RWPE2 (cell line): ENCODE measurements at places on chromosomes 5 and 9.
A peak's percentile ranks its signal among the peaks of the same experiment; 100 is the strongest.

GRCh38 chr9:134068744-134069479 is 1.1 kb upstream of the BRD3 start:
- no peak for DNase-seq

DNA sequence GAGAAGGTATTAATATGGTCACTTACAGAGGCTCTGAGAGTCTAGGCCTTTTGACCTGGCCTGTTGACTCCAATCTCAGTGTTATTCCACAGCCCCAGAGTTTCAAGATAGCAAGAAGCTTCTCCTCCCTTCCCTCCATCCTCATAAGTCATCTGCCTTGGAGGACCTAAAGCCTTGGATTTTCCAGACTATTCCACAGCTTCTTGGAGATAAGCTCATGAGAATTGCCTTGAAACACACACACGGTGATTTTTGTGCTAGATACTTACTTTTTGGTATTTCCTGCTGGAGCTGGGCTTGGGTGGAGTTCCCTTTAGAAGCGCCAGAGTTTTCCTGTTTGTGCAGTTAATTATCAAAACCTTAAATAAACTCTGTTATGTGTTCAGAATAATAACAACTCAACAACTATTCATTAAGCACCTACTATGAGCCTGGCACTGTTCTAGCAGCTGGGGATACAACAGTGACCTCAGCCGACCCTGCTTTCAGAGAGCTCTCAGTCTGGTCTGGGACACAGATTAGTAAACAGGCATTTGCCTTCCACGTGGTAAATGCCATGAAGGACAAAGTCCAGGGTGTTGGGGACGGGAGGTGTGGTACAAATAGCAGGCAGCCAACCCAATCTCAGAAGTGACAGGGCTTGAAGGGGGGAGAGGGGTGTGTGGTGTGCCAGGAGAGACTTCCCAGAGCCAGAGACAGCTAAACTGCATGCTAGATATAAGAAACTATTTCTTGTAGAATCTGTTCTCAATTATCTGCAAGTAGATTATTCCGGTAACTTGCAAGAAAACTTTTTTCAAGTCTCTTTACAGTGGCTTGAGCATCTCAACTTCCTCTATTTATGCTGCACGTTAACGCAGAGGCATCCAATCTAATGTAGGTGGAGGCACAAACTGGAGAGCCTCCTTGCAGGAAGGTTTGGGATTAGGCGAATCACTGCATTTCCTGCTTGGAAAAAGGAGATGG is 55.9 kb upstream of the KLF9 start:
- DNase-seq, result no peak

GRCh38 chr9:129252937-129253802 is 75.1 kb upstream of the IER5L start:
- DNase-seq, result peak; percentile 31

GRCh38 chr5:176739461-176740051 is 70.8 kb upstream of the UNC5A start:
- peak; percentile 62 for DNase-seq

DNA sequence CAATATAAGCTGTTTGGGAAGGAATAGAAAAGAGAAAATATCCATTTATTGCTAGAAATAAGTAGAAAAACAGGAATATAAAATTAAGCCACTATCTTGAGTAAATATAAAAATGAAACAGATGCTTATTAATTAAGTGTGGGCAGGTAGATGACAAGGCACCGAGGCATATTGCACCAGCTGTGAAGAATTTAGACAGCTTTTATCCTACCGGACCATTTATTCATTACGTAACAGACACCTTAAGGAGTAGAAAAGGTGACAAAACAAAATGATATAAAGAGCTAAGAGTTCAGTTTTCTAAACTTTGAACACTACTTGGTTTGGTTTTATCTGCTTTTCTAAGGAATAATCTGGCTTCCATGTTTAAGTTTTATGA is 404.1 kb downstream of the PTPRD start:
- DNase-seq, result no peak

DNA sequence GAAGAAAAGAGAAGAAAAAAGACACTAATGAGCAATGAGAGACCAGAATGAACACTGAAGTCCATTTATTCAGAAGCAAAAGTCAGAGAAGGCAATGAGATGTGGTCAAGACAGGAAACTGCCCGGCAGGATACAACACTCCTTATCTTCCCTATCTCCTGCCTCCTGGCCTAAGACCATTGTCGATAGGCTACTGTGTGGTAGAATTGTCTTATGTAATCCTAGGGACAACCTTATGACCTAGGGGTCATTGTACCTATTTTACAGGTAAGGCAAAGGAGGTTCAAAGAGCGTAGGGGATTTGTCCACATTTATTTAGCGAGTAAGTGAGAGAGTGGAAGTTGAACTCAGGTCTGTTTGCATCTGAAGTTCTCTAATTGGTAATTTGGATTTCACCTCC is 63.0 kb upstream of the PTPN3 start:
- no peak for DNase-seq

- no peak for DNase-seq
Measured at GRCh38 chr5:3852161-3852916, 256.7 kb downstream of the IRX1 start.

GRCh38 chr9:120413121-120414048 is 166.6 kb downstream of the CDK5RAP2 start:
- peak; percentile 49 for DNase-seq

- no peak for DNase-seq
Measured at GRCh38 chr5:169811680-169812079, 168.6 kb downstream of the INSYN2B start.

- DNase-seq, result no peak
Measured at GRCh38 chr9:117044241-117044640, 357.1 kb downstream of the TRIM32 start.

- DNase-seq, result no peak
Measured at GRCh38 chr5:55820488-55820887, 30.7 kb upstream of the IL31RA start.

GRCh38 chr5:150607105-150607504 is 33.4 kb upstream of the SYNPO start:
- no peak for DNase-seq

DNA sequence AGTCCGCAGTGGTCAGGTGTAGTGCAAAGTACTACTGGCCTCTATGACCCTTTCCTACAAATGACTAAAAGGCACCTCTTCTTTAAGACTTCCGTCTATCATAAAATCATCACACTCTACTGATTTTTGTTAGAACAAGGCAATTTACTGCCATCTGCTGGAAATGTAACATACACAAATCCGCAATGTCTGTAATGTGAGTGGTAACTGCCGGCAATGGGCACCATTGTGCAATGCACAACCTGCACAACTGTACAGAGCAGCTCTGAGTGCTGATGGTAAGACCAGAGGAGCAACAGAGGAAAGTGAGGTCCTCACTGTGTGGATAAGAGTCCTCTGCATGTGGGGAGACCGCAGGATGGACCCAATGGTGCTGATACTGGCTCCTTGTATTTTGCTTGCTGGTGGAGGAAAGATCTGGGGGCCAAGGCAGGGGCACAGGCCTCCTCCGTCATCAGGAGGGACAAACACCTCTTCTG is 103.7 kb downstream of the ATPSCKMT start:
- DNase-seq, result no peak

DNA sequence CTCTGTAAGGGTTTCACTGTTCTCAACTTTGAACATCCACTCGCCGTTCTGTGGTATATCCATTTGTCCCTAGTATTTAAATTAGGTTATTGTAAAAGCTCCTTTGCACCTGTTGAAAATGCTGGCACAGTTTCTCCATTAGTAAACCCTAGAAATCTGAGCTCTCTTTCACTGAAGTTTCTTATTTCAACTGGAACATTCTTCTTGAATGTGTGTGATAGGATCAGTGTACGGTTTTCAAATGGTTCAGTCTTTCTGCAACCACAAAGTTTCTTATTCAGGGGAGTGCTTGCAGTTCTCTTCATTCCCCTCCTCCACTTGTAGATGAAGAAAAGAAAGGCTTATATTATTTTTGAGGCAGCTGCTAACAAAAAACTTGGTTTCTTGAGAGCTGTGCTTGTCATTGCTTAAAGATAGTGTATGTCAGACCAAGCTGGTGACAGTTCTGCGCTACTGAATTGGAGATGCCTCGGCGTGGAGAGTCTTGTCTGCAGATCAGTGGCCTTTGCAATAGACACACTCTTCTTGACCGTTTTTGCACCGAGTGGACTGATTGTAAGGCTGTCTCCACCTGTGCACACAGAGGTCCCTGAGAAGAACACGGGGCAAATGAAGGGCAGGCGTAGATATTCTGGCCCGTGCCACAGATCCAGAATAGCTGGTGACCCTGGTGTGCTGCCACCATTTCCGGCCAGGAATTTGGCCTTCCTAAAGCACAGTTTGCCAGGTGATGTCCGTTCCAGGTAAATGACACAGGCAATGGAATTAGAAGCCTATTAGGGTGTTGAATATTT is 102.2 kb downstream of the TRIO start:
- no peak for DNase-seq

DNA sequence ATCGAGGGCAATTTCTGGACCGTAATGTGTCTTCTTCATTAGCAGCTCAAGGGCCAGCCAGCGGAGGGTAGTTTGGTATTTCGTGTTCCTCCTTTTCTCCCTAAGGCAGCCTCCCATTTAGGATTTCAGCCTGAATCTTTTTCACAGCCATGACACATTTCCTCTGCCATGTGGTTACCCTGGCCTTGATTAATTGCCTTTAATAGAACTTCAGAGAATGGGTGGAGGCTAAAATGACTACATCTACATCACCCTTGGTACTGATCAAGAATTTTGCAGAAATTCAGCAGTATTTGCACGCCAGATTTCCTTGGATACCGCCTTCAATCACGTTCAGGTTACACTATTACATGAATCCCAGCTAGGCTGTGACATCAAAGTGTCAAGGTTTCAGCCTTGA is 58.0 kb downstream of the ADAMTS16 start:
- no peak for DNase-seq

DNA sequence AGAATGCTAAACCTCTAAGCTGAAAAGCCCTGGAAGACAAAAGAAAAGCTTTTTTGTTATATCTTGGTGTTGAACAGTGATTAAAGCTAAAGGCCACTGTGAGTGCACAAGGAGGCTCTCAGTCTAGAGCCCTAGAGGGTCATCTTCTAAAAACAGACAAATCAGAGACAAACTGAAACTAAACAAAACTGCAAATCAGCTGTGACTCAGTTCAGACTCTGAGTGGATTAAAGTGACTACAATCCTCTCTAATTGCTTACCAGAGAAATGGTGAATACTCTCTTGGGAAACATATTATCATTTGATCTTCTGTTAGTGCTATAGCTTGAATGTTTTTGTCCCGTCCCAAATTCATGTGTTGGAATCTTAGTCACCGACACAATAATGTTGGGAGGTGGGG is 491.9 kb downstream of the CDH18 start:
- no peak for DNase-seq

DNA sequence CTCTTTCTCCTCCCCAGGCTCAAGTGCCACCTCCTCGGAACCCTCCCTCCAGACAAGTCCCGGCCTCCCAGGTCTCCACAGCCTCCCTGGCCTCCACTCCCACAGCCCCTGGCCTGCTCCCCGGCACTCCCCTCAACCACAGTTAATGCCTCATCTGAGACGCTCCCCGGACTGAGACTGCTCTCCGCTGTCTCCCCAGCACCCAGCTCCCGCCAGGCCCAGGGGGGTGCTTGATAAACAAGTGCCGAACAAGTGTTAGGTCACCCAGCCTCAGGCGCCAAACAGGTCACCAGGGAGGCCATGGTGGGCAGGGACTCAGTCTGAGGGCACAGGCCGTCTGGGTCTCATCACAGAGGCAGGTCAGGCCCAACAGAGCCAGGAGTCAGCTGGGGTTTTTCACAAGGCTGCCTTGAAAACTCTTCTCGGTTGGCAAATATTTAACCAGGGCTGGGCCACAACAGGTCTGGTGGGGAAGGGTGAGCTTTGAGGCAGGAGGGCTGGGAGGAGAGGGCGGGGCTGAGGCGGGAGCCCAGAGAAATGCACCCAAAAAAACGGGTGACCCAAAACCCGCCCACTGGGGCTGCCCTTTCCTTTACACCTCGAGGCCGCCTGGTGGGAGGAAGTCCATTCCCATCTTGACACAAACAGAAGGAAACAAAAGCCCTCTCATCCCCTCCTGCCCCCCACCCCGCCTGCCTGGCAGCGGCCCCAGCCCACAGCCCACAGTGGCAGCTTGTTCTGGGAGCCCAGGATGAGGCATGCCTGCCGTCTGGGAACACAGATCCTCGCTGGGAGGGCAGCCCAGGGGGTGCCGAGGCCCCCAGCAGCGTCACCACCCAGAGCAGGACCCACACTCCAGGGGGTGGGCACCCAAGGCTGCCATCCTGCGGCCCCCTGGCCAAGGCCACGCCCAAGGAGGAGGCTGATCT is 66.6 kb upstream of the STXBP1 start:
- DNase-seq, result peak; percentile 87

DNA sequence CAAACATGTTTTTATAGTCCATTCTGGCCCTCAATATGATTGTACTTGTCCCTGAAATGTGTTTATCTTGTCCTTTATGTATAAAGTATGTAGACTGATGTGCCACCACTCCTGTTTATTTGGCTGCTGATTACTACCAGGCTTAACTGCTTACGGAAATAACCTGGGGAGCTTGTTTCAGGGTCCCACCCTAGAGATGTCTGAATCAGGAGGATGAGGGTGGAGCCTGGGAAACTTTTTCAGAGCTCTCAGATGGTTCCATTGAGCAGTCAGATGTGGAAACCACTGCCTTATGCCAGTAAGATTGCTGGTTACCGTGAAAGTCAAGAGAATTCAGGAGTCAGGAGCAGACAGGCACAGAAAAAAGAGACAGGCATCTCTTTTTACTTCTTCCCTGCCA is 19.2 kb downstream of the SLC23A1 start:
- DNase-seq, result no peak

DNA sequence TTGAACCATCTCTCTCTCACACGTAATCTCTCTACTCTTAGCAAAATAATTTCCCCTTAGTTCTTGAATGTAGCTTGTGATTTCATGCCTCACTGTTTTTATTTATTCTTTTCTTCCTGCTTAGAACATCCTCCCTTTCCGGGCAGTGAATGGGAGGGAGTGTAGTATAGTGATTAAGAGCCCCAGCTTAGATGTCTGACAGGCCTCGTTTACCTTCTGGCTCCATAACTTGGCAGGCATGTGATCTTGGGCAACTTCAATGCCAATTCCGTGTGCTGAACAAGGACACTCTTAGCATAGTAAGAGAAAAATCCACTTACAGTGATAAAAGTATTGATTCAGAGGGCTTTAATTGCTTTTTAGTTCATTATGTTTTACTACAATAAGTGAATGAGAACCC is 96.3 kb upstream of the TNPO1 start:
- no peak for DNase-seq

- no peak for DNase-seq
Measured at GRCh38 chr9:98149422-98149821, 30.4 kb upstream of the TRIM14 start.

- no peak for DNase-seq
Measured at GRCh38 chr5:165130656-165131055, 1625.2 kb downstream of the MAT2B start.

GRCh38 chr5:13629218-13629617 is 315.3 kb downstream of the DNAH5 start:
- DNase-seq, result no peak

DNA sequence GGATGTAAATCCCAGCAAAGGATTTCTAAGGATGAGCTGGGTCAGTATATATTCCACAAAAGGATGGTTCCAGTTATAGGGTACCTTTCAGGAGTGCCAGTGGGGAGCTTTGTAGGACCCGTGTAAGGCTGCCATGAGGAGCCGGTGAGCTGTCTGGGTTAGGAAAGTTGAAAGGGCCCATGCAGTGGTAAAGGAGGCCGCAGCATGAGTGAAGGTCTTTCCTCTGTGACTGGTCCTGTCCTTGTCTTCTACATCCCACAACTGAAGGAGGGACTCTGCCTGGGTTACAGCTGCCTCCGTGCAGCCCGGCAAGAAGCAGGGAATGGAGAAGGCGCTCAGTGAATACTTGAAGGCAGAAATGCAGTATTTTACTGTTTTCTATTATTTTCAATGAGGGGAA is 58.9 kb downstream of the HSPA4 start:
- no peak for DNase-seq

GRCh38 chr9:137295238-137295811 is 6.7 kb downstream of the NRARP start:
- DNase-seq, result no peak
